Stimulated activated CD4-positive, alpha-beta T cell treated with anti-CD3 and anti-CD28 coated beads, Interleukin-4, amount 100 ng/mL, for 24 hours (primary cell): ENCODE measurements at places on chromosomes 3 and 15.

- DNase-seq = no peak
These were observed 69.0 kb downstream of the ALDH1A2 start for GRCh38 chr15:57996561-57996960.

- DNase-seq = no peak
These were observed 86.0 kb downstream of the LRRK1 start for GRCh38 chr15:101004986-101005747.

DNA sequence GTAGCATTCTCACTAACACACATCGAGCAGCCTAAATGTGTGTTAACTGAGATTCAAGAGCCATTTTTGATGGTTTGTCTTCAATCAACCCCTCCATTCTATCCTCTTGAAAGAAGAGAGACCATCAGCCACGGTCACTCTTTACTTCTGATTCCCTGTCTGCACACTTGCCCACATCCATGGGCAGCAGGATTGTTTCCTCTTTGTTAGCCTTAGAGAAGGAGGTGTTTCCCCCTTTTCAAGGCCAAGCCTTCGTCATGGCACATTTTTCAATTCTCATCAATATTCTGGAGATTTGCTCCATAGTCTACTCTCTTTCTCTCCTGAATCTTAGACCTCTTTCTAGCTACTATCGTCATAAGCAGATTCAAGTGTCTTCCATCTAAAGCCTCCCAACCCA, 522.4 kb upstream of the NAALADL2 start:
- no peak for DNase-seq

- no peak for DNase-seq
These were observed 1237.9 kb downstream of the ROBO2 start for GRCh38 chr3:78277801-78278200.

DNA sequence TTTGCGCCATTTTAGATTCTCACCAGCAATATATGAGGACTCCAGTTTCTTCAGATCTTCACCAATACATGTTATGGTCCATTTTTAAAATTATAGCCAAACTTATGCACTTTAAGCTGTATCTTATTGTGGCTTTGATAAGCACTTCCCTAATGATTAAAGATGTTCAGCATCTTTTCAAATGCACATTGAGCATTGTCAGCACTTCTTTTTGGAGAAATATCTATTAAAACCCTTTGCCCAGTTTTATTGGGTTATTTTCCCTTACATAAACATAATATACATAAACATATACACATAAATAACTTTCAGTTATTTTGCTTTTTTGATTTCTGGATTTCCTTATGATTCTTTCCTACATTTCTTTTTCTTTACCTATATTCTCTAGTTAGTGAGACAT, 83.8 kb downstream of the ROBO1 start:
- DNase-seq = no peak

DNA sequence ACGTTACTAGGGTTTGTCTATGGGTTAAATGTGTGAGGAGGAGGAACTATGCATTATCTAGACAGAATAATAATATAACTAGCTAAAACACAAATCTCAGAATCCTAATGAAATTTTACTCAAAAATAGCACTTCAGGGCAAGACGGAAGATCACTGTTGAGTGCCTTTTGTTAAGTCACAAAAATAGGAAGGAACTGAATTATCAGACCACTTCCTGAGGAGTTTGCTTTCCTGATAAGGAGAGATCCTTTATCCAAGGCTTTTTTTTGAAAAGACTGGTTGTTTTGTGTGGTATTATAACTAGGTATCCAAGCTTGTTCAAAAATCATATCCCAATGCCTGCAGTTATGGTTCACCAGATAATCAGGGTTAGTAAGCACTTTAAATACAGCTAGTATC, 34.6 kb downstream of the NR2E3 start:
- no peak for DNase-seq

DNA sequence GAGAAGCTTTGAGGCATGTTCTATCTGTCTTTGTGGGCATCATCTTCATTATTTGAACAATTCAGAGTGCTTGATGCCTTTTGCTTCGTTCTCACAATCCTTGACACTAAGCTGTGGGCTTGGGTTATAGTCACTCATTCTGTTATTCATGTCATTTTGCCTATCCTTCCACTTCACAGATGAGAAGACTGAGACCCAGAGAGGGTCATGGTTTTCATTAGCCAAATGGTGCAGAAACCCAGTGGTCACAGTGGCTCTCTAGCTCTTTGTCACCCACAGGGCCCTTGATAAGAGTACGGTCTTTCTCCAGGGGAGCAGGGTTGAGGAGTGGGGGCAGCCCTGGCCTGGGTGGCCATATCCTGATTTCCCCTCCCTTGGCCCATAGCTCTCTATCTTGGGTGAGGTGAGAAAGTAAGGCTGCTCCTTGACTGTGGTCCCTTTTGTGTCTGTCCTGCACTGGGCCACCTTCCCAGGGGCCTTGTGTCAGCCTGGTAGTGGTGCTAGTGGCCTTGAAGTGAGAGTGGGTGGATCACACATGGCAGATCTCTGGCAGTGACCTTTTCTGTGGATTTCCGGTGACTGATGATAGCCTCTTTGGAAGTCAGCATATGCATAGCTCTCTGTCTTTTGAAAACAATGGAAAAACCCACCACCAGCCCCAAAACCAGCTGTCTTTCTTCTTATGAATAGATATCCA, 130.1 kb downstream of the IGF1R start:
- DNase-seq = no peak

- DNase-seq = no peak
These were observed 196.7 kb upstream of the TPRG1 start for GRCh38 chr3:188974856-188975599.

DNA sequence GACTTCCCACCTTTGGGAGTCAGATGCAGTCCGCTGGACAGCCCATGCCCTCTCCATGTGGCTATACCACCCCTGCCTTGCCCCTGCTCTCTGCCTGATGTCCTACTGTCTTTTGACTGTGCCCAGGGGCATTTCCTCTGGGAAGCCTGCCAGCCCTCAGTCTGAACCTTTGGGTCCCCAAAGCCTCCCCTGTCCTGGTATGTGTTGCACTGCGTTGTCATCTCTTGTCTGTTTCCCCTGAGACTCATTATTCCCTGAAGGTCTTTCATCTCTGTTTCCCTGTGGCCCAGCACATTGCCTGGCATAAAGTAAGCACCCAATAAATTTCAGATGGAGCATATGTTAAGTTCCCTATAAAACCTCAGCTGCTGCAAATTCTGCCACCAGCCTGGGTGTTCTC, 236.6 kb upstream of the CTDSPL start:
- DNase-seq = no peak

GRCh38 chr3:44584646-44585501, at the start of gene ZNF660:
Gene ZNF660 (plus strand): TSS chr3:44584964. CDS start chr3:44594194, 9,230 bp downstream.
- peak; percentile 3 for DNase-seq

- DNase-seq = no peak
These were observed 86.8 kb downstream of the LIPC start for GRCh38 chr15:58518626-58519025.

GRCh38 chr3:46214751-46215352, 6.7 kb upstream of the CCR1 start:
- no peak for DNase-seq

DNA sequence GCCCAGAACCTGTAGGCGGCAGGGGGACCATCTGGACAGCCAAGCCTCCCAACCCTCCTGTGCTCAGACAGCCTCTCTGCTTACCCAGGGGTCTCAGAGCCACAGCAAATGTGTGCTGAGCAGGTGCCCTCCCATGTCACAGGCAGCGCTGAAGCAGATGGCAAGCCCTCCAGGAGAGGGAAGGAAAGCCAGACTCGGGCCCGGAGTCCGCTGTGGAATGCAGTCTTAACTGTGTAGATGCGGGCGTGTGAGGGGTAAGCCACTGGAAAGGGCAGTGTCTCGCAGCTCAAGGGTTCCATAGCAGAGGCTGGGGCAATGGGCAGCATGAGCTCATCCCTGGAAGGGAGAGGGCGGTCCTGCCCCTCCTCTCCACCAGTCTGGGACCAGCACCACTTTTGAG, 45.6 kb downstream of the UMPS start:
- DNase-seq = no peak

DNA sequence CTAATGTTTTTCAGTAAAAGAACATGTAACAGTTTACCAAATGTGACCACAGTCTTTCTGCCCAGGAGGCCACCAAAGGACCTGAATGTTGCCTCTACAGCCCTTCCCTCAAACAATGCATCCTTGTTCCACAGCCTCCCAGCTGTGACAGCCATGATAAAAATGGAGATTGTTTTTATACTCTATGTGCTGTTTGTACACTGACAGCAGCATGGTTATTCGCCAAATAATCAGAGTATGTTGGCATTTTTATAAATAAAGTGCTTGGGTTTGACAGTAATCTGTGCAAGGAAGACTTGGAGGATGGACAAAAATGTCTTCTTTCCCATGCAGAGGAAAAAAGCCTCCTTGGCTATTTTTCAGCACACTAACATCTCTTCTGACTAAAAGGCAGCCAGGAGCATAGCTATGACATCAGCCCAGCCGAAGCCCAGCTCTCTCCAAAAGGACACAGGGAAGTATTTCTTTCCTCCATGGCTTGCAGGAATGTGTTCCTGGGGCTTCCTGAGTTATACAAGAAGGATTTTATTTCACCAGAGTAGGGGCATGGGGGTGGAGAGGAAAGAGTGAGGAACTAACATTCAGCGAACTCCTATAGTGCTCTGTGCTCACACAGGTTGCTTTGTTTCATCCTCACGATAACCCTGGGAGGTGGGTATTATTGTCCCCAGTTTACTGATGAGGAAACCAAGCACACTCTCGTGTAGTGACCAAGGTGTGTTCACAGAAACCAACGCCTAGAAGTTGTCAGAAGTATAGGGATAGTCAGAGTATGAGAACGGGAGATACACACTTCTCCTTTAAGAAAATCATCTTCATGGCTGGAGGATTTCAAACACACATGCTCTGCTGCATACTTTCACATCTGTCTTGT, 339.7 kb downstream of the MECOM start:
- DNase-seq = no peak

DNA sequence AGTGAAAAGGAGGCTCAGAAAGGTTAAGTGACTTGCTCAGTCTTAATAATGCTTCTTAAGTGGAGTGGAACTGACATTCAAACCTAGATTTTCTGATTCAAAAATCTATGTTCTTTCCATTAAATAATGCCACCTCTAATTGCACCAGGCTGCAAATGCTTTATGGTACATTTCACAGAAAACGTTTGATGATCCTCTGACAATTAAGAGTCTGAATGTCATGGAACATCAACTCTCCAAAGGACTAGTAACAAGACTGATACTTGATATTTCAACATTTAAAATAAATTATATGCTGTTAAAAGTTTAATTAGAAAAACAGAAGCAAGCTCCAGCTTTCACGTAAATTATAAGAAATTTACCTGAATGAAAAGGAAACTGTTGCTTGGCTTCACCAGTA, 151.5 kb downstream of the TBL1XR1 start:
- DNase-seq = no peak

- no peak for DNase-seq
These were observed 3.5 kb downstream of the CCK start for GRCh38 chr3:42262525-42262924.

DNA sequence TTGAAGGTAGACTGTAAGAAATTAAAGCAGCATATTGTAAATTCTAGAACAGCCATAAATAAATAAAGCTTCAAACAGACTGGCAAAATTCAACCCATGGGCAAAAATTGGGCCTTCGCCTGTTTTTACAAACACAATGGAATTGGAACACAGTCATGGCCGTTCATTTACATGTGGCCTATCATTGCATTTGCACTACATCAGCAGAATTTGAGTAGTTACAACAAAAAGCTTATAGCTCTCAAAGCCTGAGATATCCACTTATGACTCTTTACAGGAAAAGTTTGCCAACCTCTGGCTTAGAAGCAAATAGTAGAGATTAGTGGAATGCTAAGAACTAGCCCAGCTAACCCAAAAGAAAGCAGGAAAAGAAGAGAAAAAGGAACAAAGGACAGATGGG, 139.6 kb upstream of the SKOR1 start:
- no peak for DNase-seq

- no peak for DNase-seq
These were observed 92.1 kb upstream of the ICE2 start for GRCh38 chr15:60571008-60571420.
